ENCODE measurements at places on chromosomes 12 and 14. TPM values are rescaled to one million over a fixed set of nuclear protein-coding genes. Genes with fewer than 3 reads are reported as not detected.

SOAT2 gene
- total RNA-seq, result not detected

RNASE1 gene
- total RNA-seq, result 148 TPM

DNA sequence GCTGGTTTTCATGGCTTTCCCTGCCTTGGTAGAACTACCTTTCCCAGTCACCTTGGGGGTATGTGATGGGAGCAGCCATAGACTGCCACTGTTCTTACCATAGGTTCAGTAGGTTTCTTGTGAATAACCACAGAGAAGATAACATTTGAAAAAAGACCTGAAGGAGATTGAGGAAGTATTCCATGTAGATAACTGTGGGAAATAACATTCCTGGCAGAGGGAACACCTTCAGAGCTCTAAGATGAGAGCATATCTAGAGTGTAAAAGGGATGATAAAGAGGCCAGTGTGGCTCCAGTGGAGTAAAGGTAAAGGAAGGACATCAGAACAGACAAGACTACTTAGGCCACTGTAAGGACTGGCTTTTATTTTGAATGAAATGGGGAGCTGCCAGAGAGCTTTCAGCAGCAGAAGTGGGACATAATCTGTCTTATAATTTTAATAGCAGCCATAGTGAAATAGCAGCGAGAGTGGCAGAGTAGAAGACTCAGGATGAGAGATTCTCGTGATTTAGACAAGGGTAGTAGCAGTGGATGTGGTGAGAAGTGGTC lies 82.6 kb upstream of the KCNH3 start:
- no peak for DNase-seq

RNF212B gene
- total RNA-seq, result not detected

GRIN2B gene
- total RNA-seq, result 0.30 TPM

GRCh38 chr12:80894179-80894578 lies 43.6 kb downstream of the LIN7A start:
- no peak for DNase-seq

KRT7 gene
- 10.4 TPM for total RNA-seq
